Kidney tubule cell (primary cell): ENCODE measurements at places on chromosomes 6 and 20.

- no peak for DNase-seq
These were observed 42.7 kb upstream of the MYL9 start for GRCh38 chr20:36498386-36499179.

DNA sequence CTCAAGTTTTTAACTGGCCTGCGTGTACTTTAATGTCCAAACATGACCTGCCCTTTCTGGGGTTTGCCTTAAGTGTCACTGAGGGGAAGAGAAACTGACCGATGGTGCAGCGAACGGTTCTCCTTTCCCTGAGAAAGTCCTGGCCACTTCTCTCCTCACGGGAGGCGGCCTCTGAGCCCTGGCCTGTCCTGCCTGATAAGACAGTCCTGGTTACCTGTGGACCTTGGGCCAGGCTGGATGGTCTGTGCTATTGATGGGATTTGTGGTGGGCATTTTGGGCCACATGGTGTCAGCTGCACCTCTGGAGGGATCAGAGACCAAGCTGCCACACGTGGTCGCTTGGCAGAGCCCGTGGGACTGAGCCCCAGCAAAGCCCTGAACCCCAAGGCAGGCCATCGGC, 11.6 kb upstream of the NTSR1 start:
- no peak for DNase-seq

GRCh38 chr6:105194106-105194505, 14.3 kb upstream of the POPDC3 start:
- DNase-seq: no peak

DNA sequence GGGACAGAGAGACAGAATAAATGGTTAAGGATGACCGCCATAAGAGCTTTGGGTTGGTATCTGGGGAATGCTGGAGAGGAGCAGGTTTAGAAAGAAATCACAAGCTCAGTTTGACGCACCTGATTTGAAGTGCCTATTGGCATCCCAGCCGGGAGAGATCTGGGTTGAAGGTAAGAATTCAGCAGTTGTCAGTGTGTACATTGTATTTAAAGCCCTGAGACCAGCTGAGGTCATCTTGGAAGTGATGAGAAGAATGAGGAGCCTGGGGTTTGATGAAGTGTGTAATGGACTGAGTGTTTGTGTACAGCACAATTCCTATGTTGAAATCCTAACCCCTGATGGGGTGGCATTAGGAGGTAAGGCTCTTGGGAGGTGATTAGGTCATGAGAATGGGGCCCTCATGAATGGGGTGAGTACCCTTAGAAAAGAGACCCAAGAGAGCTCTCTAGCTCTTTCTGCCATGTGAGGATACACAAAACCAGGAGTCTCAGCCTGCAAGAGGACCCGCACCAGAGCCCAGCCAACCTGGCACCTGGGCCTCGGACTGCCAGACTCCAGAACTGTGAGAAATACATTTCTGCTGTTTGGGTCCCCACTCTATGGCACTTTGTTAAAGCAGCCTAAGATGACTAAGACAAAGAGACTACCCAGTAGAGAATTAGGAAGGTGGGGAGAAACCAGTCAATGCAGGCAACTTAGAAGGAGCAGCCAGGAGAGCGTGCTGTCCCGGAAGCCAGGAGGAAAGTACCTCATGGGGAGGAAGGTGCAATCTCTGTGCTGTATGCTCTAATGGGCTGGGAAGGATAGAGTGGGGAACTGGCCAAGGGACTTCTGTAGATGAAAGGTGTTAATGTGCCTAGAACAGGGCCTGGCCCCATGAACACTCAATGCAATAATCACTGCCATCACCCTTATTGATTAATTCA, 133.7 kb upstream of the SLC24A3 start:
- no peak for DNase-seq
